ENCODE measurements at places on chromosomes 12 and 14.

GRCh38 chr12:121773011-121773777, 20.3 kb downstream of the RHOF start:
- DNase-seq = peak; percentile 90

- no peak for DNase-seq
These were observed 61.3 kb upstream of the RESF1 start for GRCh38 chr12:31897781-31898503.

DNA sequence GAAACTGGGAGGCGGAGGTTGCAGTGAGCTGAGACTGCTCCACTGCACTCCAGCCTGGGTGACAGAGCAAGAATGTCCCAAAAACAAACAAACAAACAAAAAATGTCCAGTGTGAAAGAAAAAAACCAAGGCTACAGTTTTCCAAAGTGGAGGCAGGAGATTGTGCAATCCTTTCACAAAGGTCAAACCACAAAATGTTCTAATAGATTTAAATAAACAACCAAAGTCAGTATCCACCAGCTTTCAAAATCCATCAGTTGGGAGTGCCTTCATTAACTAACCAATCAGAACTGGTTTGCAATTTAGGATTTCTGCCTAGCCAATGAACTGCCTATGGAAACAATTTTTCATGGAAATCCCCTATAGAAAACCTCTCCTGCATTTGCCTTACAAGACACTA, 52.3 kb upstream of the TRIM9 start:
- no peak for DNase-seq

GRCh38 chr14:70425354-70425753, 8.5 kb upstream of the SYNJ2BP start:
- no peak for DNase-seq

All from GM18507 (cell line).